ENCODE measurements at places on chromosomes 16 and 17.

DNA sequence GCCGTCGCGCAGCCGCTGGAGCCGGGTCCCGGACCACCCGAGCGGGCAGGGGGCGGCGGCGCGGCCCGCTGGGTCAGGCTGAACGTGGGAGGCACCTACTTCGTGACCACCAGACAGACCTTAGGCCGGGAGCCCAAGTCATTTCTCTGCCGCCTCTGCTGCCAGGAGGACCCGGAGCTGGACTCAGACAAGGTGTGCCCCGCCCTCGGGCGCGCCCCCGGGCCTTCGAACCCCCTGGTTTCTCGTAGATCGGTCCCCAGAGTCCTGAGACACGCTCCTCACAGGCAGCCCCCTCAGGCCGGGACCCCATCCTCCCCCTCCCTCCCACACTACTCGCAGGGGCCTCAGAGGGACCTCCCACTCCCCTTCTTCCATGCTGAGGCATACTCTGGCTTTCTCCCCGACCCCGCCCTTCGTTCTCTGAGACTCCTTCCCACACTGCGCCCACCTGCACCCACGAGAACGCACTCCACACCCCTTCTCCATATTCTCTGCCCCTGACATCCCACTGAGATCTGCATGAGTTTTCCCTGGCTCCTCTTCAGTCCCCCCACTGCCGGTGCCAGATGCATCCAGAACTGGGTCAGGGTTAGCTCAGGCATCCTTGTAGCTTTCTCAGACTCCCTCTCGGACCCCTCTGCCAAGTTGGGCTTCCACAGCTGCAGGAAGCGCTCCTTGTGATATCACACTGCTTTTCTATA, 523 bp downstream of the KCTD2 start:
- DNase-seq = no peak

DNA sequence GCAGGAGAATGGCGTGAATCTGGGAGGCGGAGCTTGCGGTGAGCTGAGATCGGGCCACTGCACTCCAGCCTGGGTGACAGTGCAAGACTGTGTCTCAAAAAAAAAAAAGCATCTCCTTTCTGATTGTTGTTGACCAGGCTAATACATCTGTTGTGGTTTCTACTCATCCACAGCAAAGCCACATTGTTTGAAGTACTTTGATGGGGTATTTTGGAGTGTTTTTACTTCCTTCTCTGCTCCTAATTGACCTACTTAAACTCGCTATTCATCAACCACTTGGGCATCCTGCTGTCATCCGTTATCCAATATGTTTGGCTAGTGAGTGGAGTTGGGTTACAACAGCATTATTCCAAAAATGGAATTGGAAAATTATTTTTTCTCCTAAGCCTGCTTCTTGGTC, 3.5 kb upstream of the CDC27 start:
- no peak for DNase-seq

DNA sequence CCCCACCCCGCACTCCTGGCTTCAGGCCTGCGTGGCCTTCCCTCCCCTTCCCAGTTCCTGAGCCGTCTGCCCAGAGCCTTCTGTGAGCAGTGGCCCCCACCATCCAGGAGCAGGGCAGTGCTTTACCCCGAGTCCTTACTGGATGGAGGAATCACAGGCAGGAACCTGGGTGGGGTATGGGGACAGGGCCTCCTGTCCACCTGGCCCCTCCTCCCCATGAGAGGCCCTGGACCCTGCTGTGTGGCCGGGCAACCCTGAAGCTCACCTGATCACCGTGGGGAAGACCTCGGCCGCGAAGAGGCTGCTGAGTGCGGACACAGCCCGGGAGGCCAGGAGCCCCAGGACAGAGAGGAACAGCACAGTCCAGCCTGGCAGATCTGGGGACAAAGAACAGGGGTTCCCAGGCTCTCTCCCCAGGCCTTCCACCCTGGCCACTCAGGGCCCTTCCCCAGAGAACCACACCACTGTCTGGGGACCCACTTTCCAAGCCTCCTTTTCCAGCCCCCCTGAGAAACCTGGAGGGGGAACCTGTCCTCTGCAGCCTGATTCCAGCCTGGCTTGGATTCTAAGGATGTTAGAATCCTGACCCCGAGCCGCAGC, 3.2 kb downstream of the SLC22A31 start:
- DNase-seq = no peak

DNA sequence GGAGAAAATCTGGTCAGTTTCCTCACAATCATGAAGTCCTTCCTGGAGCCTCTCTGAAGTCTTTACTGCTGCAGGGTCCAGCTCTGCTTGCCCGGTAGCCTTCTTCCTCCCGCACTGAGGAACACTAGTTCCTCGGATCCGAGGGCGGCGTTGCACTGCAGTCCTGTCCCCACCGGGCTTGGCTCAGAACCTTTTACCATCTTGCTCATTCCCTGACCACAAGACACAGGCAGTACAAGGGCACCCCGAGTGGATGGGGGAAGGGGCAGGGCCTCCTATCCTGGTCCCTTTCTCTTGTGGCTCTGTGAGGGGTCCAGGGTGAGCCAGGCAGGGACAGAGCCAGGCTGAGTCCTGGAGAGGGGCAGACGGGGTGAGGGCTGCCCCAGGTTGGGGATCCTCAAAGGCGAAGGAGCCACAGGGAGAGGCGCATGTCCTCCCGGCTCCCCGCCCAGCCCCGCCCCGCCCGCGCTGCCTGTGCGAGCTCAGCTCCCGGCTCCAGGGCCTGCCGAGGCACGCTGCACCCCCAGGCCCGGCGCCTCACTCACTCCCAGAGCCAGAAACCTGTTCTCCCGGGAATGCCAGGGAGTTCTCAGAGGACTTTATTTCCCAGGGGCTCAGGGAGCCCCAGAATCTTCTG, 1.5 kb downstream of the FOXN1 start:
- DNase-seq = no peak

DNA sequence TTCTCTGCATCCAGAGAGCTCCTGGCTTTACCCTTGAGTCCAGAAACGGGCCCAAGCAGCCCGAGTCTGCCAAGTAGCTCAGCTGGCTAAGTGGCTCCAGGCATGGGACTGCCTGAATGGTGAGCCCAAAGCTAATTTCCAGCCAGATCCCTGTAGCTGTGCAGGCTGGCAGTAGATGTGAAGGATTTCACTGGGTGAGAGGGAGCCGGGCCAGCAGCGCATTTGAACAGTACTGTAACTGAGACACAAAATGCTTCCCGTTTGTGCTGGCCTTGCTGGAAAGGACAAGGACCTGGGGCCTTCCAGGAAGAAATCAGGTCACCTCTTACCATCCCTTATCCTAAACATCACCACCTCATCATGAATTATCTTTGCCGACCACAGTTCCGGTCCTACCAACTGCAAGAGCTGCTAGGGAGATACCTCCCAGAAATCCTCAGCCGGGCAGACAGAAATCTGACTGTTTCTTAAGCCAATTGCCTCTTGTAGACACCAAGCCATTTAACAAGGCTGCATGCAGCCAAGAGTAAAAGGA, 3.7 kb downstream of the TIMP2 start:
- no peak for DNase-seq

All from stimulated activated CD8-positive, alpha-beta memory T cell treated with anti-CD3 and anti-CD28 coated beads, Interleukin-4, amount 100 ng/mL, for 4 hours (primary cell).